ENCODE measurements at places on chromosomes 4 and X.

DNA sequence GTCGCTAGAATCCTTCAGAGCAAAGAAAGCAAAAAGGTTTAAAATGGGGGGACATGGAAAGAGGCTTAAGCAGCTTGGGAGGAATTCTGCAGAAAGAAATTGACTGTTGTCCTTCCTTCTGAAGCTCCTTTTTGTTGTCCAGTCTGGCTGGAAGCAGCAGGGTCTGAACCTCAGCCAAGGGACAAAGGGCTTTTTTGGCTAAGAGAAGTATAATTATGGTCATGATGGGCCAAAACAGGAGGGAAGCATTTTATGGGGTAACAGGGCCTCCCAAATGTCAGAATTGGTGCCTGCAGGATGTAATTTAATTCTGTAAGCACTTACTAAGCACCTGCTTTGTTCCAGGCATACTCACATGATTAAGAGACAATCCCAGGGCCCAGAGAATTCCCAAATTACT lies 74.2 kb upstream of the CPEB2 start:
- no peak for DNase-seq

GRCh38 chr4:9937078-9937477 lies 84.2 kb downstream of the SLC2A9 start:
- DNase-seq, result no peak

- no peak for DNase-seq
Observed at GRCh38 chrX:26219351-26219750, 3.4 kb downstream of the MAGEB5 start.

DNA sequence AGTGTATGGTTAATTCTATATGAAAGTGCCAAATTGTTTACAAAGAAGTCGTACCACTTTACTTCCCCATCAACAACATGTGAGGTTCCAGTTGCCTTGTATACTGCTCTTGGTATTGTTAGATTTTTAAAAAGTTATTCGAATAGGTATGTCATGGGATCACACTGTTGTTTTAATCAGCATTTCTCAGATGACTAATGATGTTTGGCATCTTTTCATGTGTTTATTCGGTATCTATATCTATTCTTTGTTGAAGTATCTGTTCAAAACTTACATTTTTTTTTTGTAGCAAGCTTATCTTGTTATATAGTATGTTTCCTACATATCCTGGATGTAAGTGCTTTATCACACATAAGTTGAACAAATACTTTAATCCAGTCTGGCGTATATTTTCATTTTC lies 99.4 kb upstream of the MAB21L2 start:
- no peak for DNase-seq

DNA sequence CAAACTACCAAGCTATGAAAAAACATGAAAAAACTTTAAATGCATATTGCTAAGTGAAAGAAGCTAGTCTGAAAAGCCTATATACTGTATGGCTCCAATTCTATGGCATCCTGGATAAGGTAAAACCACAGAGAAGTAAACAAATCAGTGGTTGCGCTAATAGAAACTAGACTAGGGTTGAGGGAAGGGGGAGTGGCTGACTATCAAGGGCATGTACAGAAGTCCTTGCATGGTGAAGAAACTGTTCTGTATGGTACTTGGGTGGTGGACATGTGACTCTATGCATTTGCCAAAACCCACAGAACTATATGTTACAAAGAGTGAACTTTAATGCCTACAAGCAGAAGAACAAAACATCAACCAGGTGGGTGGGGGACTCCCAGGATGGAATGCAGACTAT lies 96.8 kb downstream of the MTMR1 start:
- no peak for DNase-seq

GRCh38 chr4:122604146-122604545 lies 16.7 kb downstream of the IL21 start:
- DNase-seq, result no peak

GRCh38 chr4:8699063-8699385 lies 106.5 kb downstream of the CPZ start:
- no peak for DNase-seq

DNA sequence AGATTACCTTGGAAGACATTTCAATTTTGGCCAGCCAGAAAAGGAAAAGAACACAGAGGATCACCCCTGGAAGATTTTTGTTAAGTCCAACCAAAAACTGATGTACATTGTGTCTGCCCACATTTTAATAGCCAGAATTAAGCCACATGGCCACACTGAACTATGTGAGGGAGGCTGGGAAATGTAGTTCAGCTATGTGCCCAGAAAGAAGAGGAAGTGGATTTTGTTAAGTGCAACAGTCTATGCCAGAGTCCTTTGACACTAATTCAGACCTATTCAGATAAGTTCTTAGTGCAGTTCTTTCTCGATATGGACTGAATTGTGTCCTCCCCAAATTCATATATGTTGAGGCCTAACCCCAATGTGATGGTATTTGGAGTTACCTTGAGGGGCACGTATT lies 18.4 kb downstream of the PRPS1 start:
- DNase-seq, result no peak

GRCh38 chrX:110146521-110146920 lies 143.6 kb downstream of the TMEM164 start:
- DNase-seq, result no peak

- no peak for DNase-seq
Observed at GRCh38 chr4:138085736-138086305, 156.3 kb downstream of the SLC7A11 start.

DNA sequence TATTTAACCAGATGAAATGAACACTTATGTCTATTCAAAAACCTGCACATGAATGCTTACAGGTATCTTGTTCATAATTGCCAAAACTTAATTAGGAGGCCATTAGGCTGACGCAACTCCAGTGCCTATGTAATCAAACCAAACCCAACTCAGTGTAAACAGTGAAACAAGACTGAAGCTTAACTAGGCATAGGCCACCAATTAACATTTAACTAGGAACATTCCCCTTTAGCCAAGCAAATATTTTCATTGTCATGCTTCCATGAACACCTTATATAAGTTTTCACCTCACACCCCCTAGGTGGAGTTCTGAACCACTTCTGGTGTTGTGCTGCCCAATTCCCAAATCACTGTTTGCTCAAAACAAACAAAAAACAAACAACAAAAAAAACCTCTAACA lies 686.0 kb downstream of the STPG2 start:
- DNase-seq, result no peak

DNA sequence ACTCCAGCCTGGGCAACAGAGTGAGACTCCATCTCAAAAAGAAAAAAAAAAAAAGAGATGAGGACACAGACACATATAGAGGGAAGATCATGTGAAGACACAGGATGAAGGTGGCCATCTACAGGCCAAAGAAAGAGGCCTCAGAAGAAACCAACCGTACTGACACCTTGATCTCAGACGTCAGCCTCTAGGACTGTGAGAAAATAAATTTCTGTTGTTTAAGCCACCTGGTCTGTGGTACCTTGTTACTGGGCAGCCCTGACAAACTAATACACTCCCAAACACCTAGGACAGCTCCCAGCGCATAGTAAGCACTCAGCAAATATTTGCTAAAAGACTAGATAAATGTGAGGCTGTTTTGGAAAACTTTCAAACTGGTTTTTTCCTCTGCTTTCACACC lies 59.2 kb upstream of the SMIM10 start:
- DNase-seq, result no peak

GRCh38 chr4:24248674-24249630 lies 335.4 kb downstream of the DHX15 start:
- no peak for DNase-seq

- no peak for DNase-seq
Observed at GRCh38 chrX:47863187-47863586, 26.5 kb downstream of the ZNF81 start.

- DNase-seq, result no peak
Observed at GRCh38 chr4:122576261-122577188, 44.3 kb downstream of the IL21 start.

- no peak for DNase-seq
Observed at GRCh38 chr4:2586502-2586901, 50.1 kb downstream of the FAM193A start.

- DNase-seq, result no peak
Observed at GRCh38 chrX:19389227-19389845, 45.6 kb downstream of the PDHA1 start.

DNA sequence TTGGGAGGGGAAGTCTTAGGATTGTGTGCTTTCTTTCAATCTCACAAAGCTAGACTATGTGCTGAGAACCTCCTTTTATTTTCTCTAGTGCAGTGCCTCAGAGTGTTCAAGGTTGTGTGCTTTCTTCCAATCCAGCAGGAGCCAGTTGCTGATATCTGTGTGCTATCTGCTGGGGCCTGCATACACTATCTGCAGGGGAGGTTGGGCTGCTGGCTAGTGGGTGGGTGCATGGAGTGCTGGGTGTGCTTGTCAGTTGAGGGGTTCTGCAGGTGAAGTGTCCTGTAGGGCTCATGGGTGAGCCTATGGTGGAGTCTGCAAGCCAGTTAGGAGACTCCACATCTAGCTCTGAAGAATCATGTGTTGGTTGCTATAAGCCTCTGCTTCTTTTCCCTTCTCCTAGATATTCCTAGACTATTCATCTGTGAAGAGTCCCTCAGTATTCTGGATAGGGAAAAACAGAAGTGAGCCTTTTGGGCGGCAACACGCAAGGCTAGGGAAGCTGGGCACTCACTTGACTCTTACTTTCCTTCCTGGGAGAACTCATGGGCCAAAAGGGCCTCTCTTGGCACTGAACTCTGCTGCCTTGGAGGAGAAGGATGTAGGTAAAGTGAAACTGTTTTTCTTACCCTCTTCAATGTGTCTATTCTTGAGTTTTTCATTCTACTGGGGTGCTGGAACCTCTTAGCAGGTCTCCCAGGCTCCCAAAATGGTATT lies 8.0 kb upstream of the CISD2 start:
- DNase-seq, result no peak

DNA sequence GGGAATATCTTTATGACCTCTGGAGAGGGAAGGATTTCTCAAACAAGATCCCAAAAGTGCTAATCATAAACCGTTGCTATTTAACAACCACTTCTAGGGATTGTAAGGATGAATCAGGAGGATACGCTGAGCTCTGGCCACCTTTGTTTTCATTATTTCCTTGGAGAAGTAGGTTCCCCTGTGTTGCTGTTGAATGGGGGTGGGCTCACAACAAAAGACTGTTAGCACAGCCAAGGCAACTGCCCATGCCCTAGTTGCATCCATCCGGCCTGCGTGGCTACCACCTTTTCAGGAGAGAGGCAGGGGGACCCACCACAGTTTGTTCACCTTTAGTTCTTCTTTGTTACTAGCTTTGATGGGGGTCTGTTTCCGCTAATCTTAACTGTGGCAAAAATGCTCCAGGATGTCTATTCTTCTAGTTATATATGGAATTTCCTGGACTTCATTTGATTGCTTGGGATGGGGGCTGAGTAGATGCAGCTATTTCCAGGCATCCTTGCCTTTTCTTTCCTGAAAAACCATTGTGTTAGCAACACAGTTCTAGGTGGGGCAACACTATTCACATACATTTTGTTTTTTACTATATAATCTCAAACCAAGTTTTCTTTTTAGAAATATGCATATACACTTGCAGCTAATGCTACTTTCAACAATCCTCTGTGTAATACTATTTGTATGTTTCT lies 95.4 kb downstream of the KDR start:
- DNase-seq, result no peak

DNA sequence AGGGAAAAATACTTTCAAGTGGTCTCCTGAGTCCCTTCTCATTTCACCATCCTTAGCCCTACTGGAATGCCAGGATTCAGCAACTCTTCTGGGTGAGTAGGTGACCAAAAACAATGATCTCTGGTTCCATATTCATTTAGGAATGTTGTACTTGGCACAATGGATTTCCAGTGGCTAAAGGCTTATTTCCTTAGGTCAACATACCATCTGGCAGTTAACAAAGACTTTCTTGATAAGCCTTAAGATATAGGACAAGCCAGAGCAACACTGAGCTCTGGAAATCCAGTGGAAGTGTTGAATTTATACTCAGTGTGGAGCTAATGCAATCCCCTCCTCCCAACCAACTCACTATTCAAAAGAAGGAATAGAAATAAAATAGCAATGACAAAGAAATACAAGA lies 139.4 kb upstream of the EMCN start:
- DNase-seq, result no peak

DNA sequence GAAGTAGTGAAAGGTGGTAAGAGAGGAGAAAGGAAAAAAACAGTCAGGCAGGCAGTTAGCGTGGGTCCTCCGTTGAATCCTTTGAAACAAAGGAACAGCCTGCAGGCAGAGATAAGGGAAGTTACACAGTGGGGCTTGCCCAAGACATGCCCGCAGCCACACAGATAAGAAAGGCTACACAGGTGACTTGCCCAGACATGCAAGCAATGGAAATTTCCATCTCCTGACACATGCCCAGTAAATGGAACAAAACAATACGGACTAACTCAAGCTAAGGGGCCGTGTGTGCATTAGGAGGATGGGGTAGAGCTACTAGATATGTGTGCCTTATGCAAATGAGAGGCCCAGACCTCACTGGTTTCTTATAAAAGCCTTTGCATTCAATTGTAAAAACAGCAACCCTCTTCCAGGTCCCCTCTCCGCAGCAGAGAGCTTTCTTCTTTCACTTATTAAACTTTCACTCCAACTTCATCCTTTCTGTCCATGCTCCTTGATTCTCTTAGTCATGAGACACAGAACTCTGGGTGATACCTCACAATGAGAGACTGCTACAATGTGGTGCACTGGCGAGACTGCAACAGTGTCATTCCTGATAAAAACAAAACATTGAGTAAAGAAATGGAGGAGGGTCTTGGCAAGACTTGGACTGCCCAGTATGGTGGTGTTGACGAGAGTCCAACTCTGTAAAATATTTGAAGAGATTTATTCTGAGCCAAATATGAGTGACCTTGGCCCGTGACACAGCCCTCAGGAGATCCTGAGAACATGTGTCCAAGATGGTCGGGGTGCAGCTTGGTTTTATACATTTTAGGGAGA lies 997.4 kb upstream of the PRKX start:
- no peak for DNase-seq

DNA sequence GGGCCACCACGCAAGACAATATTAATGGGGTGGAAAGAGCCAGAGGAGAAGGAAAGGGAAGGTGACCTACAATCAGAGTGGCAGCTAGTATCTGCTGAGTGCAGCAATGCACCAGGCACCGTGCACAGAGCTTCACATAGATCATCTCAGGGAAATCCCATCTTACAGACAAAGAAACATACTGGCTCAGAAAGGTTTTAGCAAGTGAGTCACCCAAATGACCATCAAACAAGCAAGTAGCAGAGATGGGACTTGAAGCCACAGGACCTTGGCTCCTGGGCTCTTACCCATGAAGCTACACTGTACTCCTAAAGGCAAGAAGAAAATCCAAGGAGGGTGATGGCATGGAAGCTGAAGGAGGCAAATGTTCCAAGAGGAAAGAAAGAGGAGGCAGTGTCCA lies 6.8 kb downstream of the ANXA5 start:
- no peak for DNase-seq

GRCh38 chr4:19575924-19576323 lies 675.8 kb upstream of the SLIT2 start:
- no peak for DNase-seq

- no peak for DNase-seq
Observed at GRCh38 chr4:137678796-137679195, 146.5 kb upstream of the PCDH18 start.

DNA sequence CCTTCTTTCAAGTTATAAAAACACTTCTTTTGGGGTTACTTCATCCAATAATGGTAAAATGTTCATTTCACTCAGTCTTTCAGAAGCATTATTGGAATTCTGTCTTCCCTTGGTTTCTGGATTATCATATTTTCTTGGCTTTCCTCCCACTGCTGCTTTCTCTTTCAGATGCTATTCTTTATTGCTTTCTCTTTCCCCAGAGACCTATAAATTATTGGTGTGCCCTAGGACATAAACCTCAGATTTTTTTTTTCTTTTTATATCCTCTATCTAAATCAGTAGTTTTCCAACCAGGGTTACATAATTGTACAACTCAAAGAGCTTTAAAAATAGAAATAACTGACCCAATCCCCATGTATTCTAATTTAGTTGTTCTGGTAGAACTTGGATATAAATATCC lies 1005.5 kb downstream of the ARAP2 start:
- DNase-seq, result no peak
